Osteocyte (in vitro differentiated cells): ENCODE measurements at places on chromosomes 2 and 18. TPM values are rescaled to one million over a fixed set of nuclear protein-coding genes. Genes with fewer than 3 reads are reported as not detected.
A peak's percentile ranks its signal among the peaks of the same experiment; 100 is the strongest.

- DNase-seq: no peak
Observed at GRCh38 chr18:57207124-57207916, 60.4 kb downstream of the BOD1L2 start.

GRCh38 chr2:42140496-42140895 lies 28.7 kb upstream of the EML4 start:
- DNase-seq: peak; percentile 30

The CCDC74B gene
- total RNA-seq: 1.7 and 2.2 TPM in 2 replicates

The TM4SF20 gene
- total RNA-seq: not detected in 2 replicates

DNA sequence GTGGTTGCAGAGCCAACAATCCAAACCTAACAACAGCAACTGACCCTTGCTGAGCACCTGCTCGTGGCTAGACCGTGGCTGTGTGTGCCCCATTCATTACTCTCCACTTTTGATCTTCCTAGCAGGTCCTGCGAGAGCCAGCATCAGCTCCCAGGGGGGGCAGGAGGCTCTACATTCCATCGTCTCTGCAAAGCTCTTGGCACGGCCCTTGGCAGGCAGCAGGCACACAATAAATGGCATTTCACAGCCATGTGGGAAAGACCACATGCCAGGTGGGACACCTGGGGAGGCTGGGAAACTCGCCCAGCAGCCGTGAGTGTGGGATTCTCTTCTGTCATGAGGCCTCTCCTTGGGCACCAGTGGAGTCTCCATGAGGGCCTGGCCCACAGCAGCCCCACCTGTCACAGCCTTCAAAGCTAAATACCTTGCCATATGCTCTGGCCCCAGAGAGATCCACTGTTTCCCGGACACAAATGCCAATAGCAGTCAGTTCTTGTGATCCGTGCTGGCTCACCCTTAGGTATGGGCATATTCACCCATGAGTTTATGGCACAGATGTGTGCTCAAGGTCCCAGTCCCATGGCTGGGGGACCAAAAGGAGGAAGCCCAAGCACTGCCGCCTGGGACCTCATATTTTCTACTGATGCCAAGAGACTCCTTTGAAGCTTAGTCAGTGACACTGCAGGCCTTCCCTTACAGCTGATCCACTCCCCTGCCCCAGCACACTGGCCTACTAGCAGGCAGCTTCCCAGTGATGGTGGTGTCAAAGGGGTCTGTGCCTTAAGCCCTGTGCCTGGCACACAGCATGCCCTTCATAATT lies 6.8 kb upstream of the TEX51 start:
- DNase-seq: peak; percentile 73

The CLHC1 gene
- 21.6 and 23.5 TPM in 2 replicates for total RNA-seq

The ABCG5 gene
- not detected in 2 replicates for total RNA-seq

- DNase-seq: no peak
Observed at GRCh38 chr2:121599963-121600651, 49.2 kb downstream of the CLASP1 start.

DNA sequence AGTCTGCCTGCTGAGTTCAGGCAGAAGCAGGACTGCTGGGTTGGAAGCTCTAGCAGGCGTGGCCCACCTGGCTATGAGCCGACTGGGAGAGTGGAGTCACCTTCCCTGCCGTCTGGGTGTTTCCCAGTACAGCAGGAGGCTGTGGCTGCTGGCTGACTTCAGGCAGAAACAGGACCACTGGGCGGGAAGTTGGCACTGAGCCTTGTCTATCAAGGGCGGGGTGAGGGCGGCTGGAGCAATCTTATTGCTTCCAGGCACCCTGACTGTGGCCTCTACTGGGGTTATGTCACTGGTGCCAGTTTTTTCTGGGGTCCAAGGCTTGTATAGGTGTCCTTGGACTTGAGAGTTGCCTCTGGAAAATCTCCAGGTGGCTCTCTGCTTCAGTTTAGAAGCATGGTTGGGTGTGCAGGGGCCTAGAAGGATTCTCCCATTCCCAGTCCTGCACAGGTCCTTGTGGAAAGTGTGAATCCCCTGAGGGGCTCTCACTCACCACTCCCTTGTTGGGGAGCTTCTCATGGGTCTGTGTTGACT lies 30.5 kb downstream of the LTBP1 start:
- no peak for DNase-seq

The CNGA3 gene
- total RNA-seq: not detected in 2 replicates

- no peak for DNase-seq
Observed at GRCh38 chr2:224918626-224919471, 123.4 kb downstream of the DOCK10 start.

- DNase-seq: no peak
Observed at GRCh38 chr2:190841707-190842505, 38.7 kb upstream of the GLS start.
